ENCODE measurements at places on chromosomes 16 and 17.
A peak's percentile ranks its signal among the peaks of the same experiment; 100 is the strongest.

GRCh38 chr17:29074488-29074887 is 31.5 kb downstream of the PIPOX start:
- no peak for DNase-seq

- DNase-seq = no peak
These were observed 15.3 kb upstream of the FZD2 start for GRCh38 chr17:44541884-44542581.

DNA sequence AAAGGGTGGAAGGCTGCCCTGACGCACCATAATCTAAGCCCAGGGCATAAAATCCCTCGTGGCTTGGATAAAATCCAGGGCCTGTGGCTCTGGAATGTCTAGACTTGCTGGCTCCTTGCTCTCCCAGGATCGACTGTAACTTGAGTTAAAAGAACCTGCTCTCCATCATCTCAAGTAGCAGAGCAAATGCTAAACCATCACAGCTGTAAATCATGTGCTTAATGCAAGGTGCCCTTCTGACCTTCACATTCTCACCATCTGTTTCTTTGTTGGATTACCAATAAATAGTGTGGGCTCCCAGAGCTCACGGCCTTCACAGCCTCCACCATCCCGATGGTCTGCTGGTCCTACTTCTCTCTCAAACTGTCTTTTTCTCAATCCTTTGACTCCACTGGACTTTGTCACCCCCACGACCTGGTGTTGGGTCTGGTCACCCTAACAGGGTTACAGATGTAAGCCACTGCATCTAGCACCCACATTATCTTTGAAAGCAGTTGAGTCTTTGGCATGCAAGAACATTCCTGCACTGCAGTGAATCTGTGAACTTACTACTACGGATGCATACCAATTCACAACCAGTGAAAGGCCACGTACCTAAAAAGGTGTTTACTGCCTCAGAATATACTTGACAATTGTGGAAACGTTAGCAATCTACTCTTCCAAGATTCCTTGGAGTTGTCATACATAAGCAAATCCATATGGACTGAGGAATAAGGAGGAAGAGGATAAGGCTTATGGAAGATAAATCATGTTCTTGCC is 15.3 kb downstream of the RSL1D1 start:
- no peak for DNase-seq

DNA sequence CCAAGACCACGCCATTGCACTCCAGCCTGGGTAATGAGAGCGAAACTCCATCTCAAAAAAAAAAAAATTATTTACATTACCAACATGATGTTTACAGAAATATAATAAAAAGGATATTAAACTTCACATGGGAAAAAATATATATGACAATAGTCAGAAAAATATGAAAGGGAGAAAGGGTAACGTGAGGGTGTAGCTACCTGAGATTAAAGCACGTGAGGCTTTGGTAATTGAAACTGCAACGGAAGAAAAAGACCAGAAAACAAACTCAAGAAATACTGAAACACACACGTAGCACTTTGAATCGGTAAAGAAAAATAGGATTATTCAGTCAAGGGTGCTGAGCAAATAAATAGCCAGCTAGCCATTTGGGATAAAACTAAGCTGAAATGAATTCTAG is 53.6 kb downstream of the CYTH1 start:
- DNase-seq = no peak

- peak; percentile 97 for DNase-seq
These were observed at the start of gene RHBDF2 for GRCh38 chr17:76501018-76501826. Gene RHBDF2 (minus strand): TSS chr17:76501423. CDS start chr17:76481524, 19,899 bp downstream.

GRCh38 chr16:56988161-56988947 is 1.0 kb upstream of the NLRC5 start:
- DNase-seq = no peak

DNA sequence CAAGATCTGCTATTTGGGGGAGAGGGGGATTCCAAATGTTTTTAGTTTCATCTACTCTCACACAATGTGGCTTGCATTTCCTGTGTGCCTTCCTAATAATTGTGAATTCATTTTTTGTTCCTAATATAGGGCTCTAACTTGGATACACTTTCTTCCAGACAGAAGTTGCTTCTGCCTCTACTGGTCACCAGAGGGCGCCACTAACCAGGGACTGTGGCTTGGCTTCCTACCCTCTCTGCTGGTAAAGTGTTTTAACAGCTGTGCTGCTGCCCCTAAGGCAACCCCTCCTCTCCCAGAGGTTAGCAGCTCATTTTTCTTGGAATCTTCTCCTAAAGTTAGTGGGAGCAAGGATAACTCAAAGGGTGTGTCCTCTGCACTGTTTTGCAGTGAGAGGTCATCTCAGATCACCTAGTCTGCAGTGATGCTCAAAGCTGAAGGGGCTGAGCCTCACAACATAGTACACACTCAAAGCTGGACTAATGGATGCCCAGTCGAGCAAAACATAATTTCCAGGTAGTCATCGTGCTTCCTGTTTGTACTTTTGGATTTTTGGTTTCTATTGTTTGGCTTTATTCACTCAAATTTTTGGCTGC is 5.0 kb upstream of the PRSS54 start:
- DNase-seq = no peak

DNA sequence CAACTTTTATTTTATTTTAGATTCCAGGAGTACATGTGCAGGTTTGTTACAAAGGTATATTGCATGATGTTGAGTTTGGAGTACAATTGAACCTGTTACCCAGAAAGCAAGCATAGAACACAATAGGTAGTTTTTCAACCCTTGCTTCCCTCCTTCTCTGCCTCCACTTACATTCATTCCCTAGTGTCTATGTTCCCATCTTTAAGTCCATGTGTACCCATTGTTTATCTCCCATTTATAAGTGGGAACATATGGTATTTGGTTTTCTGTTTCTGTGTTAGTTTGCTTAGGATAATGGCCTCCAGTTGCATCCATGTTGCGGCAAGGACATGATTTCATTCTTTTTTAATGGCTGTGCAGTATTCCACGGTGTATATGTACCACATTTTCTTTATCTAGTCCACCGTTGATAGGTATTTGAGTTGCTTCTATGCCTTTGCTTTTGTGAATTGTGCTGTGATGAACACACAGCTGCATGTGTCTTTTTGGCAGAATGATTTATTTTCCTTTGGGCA is 114.0 kb upstream of the NACA2 start:
- DNase-seq = no peak

GRCh38 chr17:7636163-7636562 is 6.2 kb downstream of the SHBG start:
- no peak for DNase-seq

DNA sequence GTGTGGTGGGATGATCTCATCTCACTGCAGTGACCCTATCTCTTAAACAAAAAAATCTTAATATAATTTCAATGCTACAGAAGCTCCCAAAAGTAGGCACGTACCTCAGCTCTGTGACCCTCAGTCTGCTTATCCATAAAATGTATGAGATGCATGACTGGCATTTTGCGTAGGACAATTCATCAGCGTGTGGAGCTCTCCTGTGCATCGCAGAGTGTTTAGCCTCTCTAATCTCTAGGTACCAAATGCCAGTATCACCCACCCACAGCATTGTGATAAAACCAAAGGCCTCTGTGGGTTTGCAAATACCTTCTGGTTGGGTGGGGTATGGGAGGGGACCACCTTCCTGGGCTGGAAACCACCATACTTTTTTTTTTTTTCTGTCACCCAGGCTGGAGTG is 19.0 kb upstream of the TUBG2 start:
- no peak for DNase-seq

DNA sequence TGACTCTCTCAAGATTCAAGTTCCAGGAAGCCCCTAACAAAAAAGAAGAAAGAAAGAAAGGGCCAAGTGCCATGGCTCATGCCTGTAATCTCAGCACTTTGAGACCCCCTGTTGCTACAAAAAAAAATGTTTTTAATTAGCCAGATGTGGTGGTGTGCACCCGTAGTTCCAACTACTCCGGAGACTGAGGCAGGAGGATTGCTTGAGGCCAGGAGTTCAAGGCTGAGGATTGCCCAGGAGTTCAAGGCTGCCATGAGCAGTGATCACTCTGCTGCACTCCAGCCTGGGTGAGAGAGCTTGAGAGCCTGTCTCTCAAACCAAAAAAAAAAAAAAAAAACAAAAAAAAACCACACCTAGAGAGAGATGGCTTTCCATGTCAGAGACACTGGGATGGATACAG is 18.8 kb downstream of the TLE7 start:
- no peak for DNase-seq

DNA sequence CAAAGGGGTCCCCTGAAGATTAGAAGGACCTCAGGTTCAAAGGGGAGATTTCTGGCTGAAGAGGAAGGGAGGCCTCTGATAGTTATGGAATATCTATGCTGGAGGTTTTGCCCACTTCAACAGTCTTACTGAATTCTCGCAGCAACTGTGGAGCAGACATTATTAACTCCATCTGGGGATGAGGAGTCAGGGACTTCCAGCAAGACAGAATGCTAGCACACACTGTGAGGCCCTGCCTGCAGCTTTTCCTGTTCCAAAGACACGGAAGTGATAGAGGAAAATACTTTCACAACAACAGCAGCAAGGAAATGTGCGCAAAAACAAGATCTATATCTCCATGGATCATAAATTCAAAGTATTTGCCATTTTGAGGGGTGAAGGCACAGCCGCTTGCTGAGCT is 72.8 kb downstream of the RPH3AL start:
- no peak for DNase-seq

- DNase-seq = peak; percentile 90
These were observed at the start of gene UNC119 for GRCh38 chr17:28552176-28552999. Gene UNC119 (minus strand): TSS chr17:28552624. CDS start chr17:28552557, 67 bp downstream.

- no peak for DNase-seq
These were observed 42.6 kb downstream of the NLRP1 start for GRCh38 chr17:5541610-5542202.

DNA sequence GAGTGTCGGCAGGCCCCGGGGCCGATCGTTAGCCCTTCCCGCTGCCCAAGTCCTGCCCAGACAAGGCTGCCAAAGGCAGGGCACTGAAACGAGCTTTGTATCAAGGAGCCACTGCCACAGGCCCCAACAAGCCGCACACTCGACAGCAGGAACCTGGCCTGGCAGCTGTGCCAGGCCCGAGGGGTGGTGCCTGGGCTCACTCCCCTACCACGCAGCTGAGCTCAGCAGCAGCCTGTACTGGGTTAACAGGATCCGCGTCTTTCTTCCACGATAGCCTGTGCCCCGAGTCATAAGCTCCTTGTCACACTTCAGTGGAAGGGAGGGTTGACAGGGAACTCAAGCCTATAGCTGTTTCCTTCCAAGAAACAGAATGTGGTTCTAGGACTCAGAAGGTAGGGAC is 87.9 kb downstream of the ABR start:
- no peak for DNase-seq

DNA sequence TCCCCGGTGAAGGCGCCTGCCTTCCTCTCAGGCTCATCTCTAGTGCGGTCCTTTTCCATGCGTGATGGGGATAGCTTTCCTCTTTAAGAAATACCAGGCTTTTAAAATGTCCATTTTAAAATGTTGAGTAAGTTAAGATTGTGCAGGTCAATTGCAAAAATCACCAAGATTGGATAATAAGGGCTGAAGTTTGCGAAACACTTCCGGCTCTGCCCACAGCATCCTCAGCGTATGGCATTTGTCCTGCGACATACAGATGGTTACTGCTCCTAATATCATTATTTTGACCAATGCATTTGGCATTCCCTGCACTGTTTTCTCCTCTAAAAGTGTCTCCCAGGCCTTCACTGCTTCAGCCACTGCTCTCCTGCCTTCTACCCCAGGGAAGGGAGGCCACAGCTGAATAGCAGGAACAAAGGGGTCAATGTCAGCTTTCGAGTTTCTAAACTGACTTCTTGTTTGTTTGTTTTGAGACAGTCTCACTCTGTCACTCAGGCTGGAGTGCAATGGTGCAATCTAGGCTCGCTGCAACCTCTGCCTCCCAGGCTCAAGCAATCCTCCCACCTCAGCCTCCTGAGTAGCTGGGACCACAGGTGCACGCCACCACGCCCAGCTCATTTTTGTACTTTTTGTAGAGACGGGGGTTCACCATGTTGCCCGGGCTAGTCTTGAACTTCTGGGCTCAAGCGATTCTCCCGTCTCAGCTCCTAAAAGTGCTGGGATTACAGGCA is 91.9 kb downstream of the CRISPLD2 start:
- no peak for DNase-seq
